ENCODE measurements at places on chromosomes 2 and 18. TPM values are rescaled to one million over a fixed set of nuclear protein-coding genes. Genes with fewer than 3 reads are reported as not detected.

Gene CXCR1
- total RNA-seq, result not detected

Gene ABCG8
- not detected for total RNA-seq

Gene CYS1
- 47.6 TPM for total RNA-seq

Gene STARD6
- not detected for total RNA-seq

Gene FOXD4L1
- total RNA-seq, result 0.17 TPM

Gene NAPG
- total RNA-seq, result 32.1 TPM

Gene IL1RN
- 4.1 TPM for total RNA-seq

Gene WNT10A
- total RNA-seq, result 0.17 TPM

Gene IDH1
- total RNA-seq, result 22.0 TPM

Gene UGT1A3
- total RNA-seq, result not detected

Gene MAP2
- 37.0 TPM for total RNA-seq

Gene POTEI
- not detected for total RNA-seq

Gene SAG
- not detected for total RNA-seq

Gene LYG2
- total RNA-seq, result not detected

Gene VIT
- 32.3 TPM for total RNA-seq

Gene OST4
- total RNA-seq, result 230 TPM

Gene PER2
- 13.1 TPM for total RNA-seq

Gene SP140
- 2.5 TPM for total RNA-seq

Gene DAW1
- not detected for total RNA-seq

Gene SLC23A3
- total RNA-seq, result 0.58 TPM

Gene AKAIN1
- total RNA-seq, result not detected

Gene MYO5B
- total RNA-seq, result 2.1 TPM

Gene OTOF
- 0.42 TPM for total RNA-seq

Gene ST8SIA3
- total RNA-seq, result under 0.01 TPM

Gene LYG1
- not detected for total RNA-seq
